ENCODE measurements at places on chromosomes 6 and 20.

DNA sequence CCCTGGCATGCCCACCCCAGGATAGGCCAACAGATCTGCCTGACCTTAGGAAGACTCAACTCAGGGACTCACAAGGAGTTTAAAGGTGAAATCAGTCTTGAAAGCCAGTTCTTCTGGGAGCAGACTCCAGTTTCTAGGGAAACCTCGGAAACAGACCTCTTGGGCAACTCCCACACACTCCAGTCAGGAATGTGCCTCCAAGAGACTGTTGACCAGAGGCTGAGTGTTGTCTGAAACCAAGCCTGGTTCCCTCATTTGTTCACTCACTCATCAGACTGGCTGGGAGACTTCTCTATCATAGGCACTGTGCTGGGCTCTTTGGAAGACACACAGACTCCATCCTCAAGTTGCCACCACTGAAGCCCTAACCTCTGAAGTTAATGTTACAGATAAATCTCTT lies 1.8 kb downstream of the TREM1 start:
- no peak for DNase-seq

GRCh38 chr6:43505718-43506117 lies 4.4 kb downstream of the LRRC73 start:
- DNase-seq = no peak

DNA sequence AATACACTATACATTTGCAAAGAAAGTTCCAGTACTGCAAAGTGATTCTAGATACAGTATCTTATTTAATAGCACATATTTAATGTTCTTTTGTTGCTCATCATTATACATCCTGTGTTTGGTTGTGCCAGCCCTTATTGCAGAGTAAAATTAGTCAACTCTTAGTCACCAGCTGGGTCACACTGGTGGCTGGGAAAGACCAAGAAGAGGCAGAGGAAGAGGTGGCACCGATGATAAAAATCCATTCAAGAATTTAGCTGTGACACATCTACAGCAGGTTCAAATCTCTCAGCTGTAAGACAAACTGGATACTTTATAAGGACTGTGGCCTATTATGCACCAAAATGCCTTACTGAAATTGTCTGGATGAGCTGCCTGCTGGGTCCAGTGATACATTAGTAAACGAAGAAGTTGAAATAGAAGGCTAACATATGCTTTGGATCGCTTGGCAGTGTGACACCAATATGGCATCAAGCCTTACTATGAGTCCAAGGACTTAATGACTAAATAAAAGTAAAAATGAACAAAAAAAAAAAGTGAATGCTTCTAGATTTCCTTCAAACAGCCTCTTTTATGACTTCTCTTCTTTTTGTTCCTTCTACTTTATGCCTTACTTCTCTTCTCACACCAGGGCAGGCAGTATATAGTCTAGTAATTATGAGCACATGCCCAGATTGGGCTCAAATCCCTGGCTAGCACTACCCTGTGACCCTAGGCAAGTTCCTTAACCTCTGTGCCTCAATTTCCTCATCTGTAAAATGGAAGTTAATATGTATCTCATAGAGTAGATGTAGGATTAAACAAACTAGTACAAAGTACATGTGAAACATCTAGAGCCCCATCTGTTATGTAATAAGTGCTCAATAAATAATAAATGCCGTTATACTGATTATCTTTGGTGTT lies 29.4 kb upstream of the RNF8 start:
- DNase-seq = no peak

DNA sequence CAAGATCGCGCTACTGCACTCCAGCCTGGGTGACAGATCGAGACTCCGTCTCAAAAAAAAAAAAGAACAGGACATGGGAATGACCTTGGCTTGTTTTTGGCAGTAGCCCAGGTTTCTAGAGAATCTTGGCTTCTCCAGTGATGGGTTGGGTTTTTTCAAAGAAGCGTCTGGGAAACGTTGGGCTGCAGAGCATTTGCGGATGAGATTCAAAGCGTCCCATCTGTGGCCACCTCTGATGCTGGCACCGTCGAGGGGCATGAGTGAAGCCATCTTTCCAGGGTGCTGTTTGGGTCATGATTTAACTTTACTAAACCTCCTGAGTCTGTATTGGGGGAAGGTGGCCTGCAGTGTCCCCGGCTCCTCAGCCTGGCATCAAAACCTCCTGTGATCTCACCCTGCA lies 43.2 kb upstream of the SRF start:
- no peak for DNase-seq

DNA sequence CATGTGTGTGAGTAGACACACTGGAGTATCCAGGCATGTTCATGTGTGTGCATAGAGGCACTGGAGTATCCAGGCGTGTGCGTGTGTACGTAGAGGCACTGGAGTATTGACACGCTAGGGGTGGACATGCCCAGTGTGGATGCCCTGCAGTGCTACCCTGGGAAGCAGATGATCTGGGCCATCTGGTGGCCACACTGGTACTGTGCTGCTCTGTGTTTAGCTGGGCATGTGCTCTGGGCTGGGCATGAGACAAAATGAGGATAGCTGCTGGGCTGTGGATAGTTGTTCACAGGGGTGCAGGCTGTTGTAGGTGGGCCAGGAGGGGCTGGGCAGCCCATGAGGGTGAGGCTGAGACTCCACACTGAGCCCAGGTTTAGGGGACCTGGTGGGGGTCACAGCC lies 24.0 kb upstream of the NPBWR2 start:
- DNase-seq = no peak

DNA sequence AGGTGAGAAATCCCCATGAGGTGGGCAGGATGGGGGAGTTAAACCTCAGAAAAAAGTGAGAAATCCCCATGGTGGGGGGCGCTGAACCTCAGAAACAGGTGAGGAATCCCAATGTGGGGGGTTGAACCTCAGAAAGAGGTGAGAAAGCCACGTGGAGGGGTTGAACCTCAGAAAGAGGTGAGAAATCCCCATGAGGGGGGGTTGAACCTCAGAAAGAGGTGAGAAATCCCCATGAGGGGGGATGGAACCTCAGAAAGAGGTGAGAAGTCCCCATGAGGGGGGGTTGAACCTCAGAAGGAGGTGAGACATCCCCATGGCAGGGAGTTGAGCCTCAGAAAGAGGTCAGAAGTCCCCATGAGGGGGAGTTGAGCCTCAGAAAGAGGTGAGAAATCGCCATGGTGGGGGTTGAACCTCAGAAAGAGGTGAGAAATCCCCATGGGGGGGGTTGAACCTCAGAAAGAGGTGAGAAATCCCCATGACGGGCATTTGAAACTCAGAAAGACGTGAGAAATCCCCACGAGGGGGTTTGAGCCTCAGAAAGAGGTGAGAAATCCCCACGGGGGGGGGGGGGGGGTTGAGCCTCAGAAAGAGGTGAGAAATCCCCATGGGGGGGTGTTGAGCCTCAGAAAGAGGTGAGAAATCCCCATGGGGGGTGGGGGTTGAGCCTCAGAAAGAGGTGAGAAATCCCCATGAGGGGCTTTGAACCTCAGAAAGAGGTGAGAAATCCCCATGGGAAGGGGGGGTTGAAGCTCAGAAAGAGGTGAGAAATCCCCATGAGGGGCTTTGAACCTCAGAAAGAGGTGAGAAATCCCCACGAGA lies 14.3 kb upstream of the GOPC start:
- DNase-seq = no peak

- no peak for DNase-seq
Observed at GRCh38 chr20:54228841-54229240, 21.0 kb downstream of the PFDN4 start.
